ENCODE measurements at places on chromosomes 1 and 21.

DNA sequence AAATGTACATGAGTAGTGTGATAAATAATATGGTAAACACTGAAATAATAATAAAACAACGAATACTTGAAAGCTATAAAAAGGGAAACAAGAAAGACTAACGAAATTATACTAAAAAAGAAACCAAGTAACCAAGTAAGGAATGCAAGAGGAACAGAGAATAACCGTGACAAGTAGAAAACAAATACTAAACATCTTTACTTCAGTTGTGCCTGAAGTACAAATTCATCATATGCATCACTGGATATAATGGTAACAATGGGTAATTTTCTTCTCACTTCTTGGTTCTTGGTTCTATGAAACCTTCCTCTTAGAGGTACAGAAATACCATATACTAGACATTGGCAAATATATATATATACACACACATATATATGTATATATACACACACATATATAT lies 1093.6 kb upstream of the B3GALT2 start:
- no peak for DNase-seq

DNA sequence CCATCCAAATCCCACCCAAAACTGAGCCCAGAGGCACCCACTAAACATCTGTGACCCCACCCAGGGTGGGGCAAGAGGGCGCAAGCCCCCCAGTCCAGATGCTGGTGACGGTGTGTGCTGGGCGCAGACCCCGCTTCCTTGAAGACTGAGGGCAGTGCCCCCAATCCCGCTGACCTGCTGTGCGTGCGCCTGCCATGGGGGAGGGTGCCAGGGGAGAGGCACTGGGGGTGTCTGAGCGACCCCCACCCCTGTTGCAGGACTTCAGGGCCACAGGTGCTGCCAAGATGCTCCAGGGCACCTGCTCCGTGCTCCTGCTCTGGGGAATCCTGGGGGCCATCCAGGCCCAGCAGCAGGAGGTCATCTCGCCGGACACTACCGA lies 13.3 kb downstream of the COL6A2 start:
- no peak for DNase-seq

DNA sequence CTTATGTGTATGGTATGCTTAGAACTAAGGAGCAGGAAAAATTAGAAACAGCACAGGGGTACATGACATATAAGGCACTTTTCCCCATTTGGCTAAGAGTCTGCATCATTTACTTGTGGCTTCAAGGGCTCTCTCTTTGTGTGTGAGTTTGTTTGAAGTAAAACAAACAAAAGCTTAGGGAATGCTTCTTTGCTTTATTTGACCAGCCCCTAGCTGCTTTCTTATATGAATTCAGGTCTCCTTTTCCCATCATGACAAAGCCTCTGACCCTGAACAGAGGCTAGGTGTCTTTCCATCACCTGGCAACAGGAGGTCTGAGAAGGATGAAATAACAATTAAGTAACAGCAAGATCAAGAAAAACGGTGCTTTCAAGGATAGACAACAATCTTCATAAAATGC lies 643.8 kb upstream of the ADGRL2 start:
- DNase-seq = no peak

- DNase-seq = no peak
These were observed 83.0 kb downstream of the NTPCR start for GRCh38 chr1:233033361-233033760.

DNA sequence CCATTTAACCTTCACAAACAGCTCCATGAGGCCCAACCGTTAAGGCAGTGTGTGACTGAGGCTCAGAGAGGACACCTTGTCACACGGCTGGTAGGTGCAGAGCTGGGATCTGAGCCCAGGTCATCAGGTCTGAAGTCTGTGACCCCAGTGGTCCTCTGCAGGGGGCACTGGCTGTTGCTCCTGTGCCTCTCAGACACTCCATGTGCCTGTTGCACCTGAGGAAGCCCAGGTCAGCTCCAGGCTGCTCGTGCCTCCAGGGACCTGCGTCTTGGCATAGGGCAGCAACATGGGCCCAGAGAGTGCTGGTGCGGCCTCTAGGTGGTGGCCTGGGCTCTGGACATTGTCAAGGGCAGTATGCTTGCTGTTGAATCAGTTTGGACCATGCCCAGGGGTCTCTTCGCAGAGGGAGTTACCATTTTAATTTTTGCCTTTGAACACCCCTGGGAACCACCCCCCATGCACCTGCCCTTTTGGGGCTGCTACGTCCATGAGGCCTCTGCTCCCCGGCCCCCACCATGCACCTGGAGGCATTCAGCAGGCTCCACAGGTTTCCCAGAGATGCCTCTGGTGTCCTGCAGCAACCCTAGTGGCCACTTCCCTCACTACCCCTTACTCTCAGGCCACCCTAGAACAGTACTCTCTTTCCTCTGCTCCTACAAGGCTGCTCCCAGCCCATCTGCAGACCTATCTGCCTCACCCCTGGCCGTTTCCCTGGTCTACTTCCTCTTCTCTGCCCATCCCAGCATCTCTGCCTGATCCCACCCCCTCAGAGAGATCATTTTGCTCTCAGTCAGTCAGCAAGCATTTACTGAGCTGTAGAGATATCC lies 25.2 kb upstream of the EPS8L3 start:
- peak; percentile 44 for DNase-seq

- DNase-seq = peak; percentile 60
These were observed 95.1 kb downstream of the TAS1R2 start for GRCh38 chr1:18764362-18764761.

- no peak for DNase-seq
These were observed 18.6 kb upstream of the LDLRAP1 start for GRCh38 chr1:25524568-25525360.

GRCh38 chr1:154583773-154584172 lies 16.2 kb downstream of the CHRNB2 start:
- DNase-seq = no peak
